ENCODE measurements at places on chromosomes 4 and X. TPM values are rescaled to one million over a fixed set of nuclear protein-coding genes. Genes with fewer than 3 reads are reported as not detected.

DNA sequence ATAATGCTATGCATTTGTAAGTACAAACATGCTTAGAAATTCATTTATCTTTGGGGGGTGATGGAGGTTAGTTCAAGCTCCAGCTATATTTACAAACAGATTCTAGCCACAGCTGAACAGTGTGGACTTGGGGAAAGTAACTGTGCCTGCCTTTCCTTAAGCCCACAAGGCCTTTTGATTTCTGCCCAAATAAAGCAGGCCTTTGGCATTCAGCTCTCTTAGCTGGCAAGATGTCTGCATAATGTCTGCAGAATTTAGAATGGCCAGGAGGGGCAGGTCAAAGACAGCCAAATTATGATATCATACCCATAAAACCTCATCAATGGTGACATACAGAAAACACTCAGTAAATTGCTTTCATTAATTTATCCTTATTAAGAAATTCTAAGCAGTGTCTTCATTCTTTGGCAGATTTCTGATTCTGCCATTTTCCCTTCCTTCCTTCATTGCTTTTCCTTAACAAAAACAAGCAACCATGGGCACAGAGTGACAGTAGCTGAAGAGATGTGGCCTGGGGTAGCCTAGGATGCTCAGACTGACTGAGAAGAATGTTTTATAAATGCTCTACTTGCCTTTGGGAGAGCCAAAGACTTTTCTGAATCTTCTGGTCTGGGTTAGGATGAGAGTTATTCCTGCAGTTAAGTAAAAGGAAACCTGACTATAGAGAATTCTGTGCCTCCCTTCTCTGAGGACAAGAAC is 538.7 kb upstream of the NR3C2 start:
- DNase-seq: no peak
- H3K27ac ChIP-seq: no peak overlapping the region
- H3K27me3 ChIP-seq: peaks cover 3% of the 10 kb centered on the region
- no peaks in the 10 kb centered on the region for H3K36me3 ChIP-seq
- no peaks in the 10 kb centered on the region for H3K4me1 ChIP-seq
- no peak overlapping the region for H3K4me3 ChIP-seq

- H3K4me3 ChIP-seq: no peak overlapping the region
- H3K4me1 ChIP-seq: no peaks in the 10 kb centered on the region
- DNase-seq: no peak
- H3K27me3 ChIP-seq: no peaks in the 10 kb centered on the region
Observed at GRCh38 chrX:85051627-85052026, 48.0 kb downstream of the APOOL start.

- no peak for DNase-seq
- no peak overlapping the region for H3K27ac ChIP-seq
- no peaks in the 10 kb centered on the region for H3K4me1 ChIP-seq
- H3K36me3 ChIP-seq: no peaks in the 10 kb centered on the region
- no peaks in the 10 kb centered on the region for H3K27me3 ChIP-seq
Observed at GRCh38 chr4:78207951-78208350, 150.8 kb downstream of the FRAS1 start.

Gene TMSB15C
- total RNA-seq: 3.5 TPM

DNA sequence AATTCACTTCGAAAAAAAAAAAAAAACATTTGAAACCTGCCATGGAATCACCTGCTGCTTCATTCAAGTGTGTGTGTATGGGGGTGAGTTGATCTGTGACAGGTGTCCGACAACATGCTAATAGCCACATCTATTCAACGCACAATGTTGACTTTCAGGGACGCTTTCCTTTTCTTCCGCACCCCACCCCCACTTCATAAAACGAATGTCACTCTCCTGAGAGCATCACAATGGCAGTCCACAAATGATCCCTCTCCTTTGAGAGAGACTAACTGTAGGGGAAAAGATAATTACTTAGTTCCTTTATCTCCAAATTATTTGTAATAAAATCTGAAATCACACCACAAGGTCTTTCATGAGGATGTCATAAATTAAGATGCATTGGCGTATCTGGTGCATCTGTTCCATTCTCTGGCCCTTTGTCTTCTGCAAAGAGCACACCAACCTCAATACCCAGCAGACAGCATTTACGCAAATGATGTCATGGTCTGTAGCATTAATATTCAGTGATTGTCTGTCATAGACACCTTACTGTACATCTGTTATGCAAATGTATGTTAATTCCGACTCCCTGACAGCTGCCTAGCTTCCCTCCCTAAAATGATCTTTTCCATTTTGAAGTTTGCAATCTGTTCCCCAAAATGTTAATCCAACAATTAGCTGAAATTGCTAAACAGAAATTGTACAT is 640.0 kb upstream of the BOD1L1 start:
- H3K4me3 ChIP-seq: no peak overlapping the region
- H3K36me3 ChIP-seq: no peaks in the 10 kb centered on the region
- peaks cover 3% of the 10 kb centered on the region for H3K4me1 ChIP-seq
- no peaks in the 10 kb centered on the region for H3K27me3 ChIP-seq
- H3K27ac ChIP-seq: no peak overlapping the region

Gene PAGE1
- total RNA-seq: not detected

Gene AMELX
- total RNA-seq: not detected
